ENCODE measurements at places on chromosomes 6 and 20.

GRCh38 chr20:64001607-64002011 lies 20.7 kb downstream of the PRPF6 start:
- DNase-seq = no peak

GRCh38 chr20:44457016-44457415 lies 18.7 kb upstream of the TTPAL start:
- no peak for DNase-seq

- no peak for DNase-seq
Observed at GRCh38 chr20:25136643-25137559, 55.0 kb upstream of the VSX1 start.

GRCh38 chr20:60947819-60948218 lies 304.2 kb upstream of the CDH4 start:
- no peak for DNase-seq

DNA sequence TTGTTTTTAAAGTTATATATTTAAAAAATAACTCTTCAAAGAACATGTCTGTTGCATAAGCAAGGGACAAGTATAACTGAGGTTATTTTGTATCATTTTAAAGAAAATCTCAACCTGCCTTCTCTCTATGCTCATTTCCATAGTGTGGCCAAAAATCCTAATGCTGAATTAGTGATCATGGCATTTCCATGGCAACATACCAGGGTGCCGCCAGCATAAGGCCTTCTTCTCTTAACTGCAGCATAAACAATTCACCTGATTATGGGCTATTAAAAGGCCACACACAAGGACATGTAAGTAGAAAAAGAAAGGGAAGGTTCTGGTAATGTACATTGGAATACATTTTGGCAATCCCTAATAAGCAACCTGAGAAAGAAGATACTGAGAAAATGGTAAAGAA lies 95.1 kb upstream of the RNF217 start:
- no peak for DNase-seq

- no peak for DNase-seq
Observed at GRCh38 chr6:73538116-73538779, 17.4 kb upstream of the EEF1A1 start.

DNA sequence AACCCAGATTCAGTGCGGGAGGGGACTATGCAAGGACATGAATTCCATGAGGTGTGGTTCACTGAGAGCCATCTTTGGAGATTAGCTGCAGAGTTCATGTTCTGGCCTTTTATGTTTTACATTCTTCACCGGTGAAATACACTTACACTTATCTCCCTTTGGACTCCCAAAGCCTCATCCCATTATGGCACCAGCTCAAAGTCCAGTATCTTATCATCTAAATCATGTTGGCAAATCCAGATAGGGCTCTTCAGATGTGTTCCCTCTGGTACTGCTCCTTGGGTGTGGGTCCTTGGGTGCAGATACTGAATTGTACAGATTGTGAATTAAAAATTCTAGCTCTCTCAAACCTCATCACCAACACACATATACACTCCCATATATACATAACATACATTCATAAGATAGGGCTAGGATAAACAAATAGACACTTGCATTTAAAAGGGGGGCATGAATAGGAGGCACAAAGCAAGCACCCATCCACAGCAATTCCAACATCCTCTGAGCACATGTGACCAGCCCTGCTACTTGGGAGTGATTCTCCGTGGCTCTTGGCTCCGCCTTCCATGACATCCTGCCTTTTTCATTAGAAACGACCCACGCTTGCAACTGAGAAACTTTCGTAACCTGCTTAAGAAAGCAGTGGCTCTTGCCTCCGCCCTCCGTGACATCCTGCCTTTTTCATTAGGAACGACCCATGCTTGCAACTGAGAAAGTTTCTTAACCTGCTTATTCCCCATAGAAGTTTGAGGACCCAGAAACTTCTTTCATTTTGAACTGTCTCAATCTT lies 53.6 kb upstream of the LRRC1 start:
- peak; percentile 19 for DNase-seq

- DNase-seq = no peak
Observed at GRCh38 chr6:41815587-41815986, 28.1 kb downstream of the TOMM6 start.

DNA sequence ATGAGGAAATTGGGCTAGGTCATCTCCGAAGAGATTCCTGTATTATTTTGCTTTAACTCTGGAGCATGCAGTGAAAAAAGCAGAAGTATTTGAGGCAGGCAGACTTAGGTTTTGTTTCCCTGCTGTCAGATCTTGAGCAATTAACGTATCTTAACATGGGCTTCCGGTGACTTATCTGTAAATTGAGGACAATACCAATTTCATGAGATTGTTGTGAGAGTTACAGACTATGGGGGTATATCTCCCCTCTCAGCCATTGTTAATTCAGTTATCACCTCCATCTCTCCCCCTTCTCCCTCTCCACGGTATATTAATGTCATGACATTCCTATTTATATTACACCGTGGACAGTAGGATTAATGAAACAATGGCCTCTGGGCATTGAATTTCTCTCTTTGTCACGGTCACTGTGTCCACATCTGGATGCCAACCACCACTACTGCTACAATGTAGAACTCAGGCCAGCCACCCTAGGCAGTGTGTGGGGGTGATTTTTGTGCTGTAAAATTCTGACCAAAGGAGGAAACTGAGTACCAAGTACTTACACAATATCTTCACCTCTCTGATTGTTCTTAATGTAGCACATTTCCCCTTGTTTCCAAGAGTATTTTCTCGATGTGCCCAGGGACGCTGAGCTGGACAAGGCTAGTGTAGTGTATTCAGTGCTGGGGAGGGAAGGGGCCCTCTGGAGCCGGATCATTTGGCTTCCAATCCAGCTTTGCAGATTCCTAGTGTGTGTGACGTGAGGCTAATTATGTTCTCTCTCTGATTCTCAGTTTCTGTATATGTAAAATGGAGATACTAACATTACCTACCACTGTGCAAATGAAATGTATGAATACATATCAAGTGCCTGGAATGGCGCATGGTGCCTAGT lies 77.2 kb downstream of the GCNT2 start:
- no peak for DNase-seq

DNA sequence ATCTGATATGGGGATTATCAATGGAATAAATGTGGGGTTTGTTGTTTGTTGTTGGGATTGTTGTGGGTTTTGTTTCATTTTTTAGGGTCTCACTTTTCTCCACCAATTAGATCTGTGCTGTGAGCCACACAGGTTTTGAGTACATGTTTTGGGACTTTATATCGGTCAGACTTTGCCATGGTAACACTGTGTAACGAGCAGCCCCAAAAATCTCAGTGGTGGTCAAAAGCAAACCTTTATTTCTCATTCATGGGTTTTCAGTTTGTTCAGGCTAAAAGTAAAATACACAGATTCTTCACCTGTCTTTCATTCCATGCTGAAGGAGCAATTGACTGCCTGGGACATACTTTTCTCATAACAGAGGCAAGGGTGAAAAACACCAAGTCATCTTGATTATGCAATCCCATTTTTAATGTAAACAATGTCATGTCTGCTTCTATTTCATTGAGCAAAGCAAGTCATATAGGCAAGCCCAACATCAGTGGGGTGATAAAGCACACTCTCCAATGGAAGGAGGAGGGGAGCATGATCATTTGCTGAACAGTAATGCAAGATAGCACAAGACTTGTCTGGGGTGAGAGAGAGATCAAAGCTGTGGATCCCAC lies 101.1 kb upstream of the PLCB4 start:
- no peak for DNase-seq

GRCh38 chr6:168417191-168417590 lies 23.8 kb upstream of the SMOC2 start:
- no peak for DNase-seq

GRCh38 chr20:43262341-43262740 lies 72.6 kb upstream of the PTPRT start:
- no peak for DNase-seq

DNA sequence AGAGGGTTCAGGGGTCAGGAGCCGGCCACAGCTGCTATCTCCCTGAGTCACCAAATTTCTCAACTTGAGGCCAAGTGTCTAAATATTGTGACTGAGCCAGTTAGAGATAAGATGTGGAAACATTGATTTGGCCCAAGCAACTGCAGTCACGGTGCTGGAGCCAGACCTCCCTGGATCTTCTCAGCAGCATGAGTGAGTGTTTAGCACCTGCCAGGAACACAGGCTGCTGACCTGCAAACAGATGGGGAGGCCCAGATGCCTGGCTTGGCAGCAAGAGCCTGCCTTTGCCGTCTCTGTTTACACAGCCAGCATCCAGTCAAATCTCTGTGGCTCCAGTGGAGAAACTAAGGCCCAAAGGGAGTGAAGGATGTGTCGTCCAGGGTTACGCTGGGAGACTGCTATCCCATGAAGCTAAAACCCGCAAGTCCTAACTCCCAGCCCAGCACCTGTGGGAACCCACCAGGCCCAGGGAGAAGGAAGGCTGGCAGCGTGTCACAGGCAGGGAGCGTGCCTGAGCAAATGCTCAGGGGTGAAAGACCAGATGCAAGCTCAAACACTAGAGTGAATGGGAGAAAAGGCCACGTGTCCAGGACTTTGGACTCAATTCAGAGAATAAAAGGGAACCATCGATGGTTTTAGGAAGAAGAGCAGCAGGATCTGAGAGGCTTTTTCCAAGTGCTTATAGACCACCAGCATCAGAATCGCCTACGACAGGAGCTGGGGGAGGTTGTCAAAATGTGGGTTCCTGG lies 15.9 kb upstream of the PTGIS start:
- DNase-seq = no peak

DNA sequence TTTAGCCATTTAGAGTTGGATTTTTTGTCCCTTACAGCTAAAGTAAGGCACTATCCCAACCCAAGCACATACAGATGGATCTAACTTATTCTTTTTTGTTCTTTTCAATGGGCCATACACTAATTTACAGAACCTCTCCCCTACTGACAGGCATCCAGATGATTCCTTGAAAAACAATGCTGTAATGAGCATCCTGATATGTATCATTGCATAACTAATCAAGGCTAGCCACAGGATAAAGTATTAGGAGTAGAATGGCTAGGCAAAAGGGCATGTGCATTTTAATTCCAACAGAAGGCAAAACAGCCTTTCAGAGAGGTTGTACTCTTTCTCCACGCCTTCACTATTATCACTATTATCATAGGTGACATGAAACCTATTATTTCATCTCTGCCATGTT lies 54.1 kb downstream of the ELOVL5 start:
- no peak for DNase-seq

DNA sequence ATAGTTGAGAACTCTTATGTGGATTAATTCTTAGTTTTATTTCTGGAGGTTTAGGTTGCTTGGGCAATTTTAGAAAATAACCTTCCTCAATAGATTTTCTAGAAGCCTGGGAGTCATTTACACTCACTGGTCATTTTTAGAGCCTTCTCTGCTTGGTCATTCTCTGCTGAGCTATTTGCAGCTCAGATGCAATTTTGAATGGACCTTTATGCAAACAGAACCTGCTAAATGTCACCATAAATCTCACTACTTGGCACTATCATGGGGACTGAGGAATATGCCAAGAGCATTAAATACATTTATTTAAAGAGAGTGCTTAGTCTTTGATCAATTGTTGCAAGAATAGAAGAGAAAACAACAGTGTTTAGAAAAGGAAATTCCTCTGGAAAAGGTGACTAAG lies 154.0 kb downstream of the CLVS2 start:
- no peak for DNase-seq

DNA sequence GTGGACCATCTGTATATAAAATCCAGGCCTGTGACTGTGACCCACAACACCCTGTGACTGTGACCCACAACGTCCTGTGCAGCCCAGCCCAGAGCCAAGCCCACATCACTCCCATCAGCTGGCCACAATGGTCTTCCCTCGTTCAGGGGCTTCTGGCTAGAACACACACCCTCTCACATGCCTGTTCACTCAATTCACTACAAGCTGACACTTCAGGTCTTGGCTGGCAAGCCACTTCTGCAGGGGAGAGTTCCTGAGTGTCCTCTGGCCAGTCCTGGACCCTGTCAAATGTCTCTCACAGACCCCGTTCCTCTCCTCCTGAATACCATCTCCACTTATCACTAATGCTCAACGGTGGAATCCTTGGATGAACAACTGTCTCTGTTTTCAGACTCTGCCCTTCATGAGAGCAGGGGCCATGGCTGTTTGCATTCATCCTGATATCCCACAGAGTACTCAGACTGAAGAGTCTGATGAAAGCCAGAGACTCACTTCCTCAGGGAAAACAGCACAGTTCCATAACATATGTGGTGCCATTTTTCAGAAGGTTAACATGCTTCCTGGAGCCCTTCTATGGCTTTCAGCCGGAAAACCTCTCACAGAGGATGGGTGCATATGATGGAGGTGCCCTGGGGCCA lies 56.0 kb downstream of the MYH7B start:
- DNase-seq = no peak

GRCh38 chr6:88124925-88125557 lies 41.1 kb downstream of the CNR1 start:
- DNase-seq = no peak

DNA sequence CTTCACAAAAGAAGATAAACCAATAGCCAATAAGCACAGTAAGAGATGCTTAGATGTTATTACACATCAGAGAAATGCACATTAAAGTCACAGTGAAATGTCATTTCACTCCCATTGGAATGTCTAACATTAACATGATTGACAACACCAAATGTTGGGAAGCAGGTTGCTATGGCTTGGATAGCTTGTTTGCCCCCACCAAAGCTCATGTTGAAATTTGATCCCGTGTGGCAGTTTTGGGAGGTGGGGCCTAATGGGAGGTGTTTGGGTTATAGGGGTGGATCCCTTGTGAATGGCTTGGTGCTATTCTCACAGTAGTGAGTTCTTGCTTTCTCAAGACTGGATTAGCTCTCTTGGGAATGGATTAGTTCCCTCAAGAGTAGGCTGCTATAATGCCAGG lies 44.8 kb downstream of the MRAP2 start:
- no peak for DNase-seq

- DNase-seq = no peak
Observed at GRCh38 chr6:104566411-104566810, 293.3 kb downstream of the HACE1 start.

- DNase-seq = no peak
Observed at GRCh38 chr20:6502999-6503398, 264.5 kb upstream of the BMP2 start.

GRCh38 chr20:4920131-4920530 lies 81.2 kb downstream of the SLC23A2 start:
- DNase-seq = no peak

- DNase-seq = no peak
Observed at GRCh38 chr6:131787766-131788712, 19.8 kb upstream of the ENPP1 start.

All from CD4-positive, alpha-beta memory T cell (primary cell).